ENCODE measurements at places on chromosomes 7 and 10. TPM values are rescaled to one million over a fixed set of nuclear protein-coding genes. Genes with fewer than 3 reads are reported as not detected.

The HOXA2 gene
- total RNA-seq = 1.8 TPM

The CXCL12 gene
- total RNA-seq = 73.1 TPM

The SEMA3C gene
- total RNA-seq = 111 TPM

The NHLRC2 gene
- 47.8 TPM for total RNA-seq

The ANKRD61 gene
- not detected for total RNA-seq

The RNF148 gene
- total RNA-seq = 3.5 TPM

The SPDYE17 gene
- total RNA-seq = not detected

The ACHE gene
- total RNA-seq = 4.0 TPM

The CREB5 gene
- total RNA-seq = 10.6 TPM

The NODAL gene
- not detected for total RNA-seq

The PCLO gene
- total RNA-seq = 17.7 TPM

The CACNA2D1 gene
- 20.2 TPM for total RNA-seq

GRCh38 chr7:51134013-51134441, 182.6 kb downstream of the COBL start:
- DNase-seq = no peak

- no peak for DNase-seq
Measured at GRCh38 chr10:45136256-45136655, 135.5 kb downstream of the ZNF22 start.

GRCh38 chr7:24830440-24831050, 73.3 kb upstream of the GSDME start:
- no peak for DNase-seq

DNA sequence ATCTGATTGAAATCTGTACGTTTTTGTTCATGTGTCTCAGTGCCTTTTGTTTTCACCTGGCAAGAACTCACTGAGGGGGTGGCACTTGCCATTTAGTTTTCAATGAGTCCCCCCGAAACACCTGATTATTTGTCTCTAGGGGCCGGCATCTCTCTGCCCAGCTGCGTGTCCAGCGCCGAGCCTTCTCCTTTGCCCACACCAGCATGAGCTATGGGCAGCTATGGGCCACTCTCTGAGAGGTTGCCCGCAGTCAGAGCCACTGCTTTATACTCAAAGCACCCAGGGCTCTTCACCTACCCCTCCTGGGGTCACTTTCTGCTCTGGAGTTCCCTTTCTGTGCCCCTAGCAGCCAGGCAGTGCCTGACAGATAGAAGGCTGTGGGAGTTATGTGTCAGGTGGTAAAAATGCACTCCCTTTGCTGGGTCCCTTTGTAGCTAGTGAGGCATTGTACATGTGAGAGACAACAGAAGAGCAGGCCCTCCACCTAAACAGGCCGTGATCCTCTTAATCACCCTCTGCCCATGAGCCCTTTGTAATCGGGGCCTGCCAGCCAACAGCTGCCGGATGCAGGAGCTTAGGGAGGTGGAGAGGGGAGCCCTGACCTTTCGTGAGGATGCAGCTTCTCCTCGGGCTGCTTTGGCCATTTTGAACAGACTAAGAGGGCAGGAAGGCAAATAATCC, 133.1 kb upstream of the NPS start:
- DNase-seq = no peak

- no peak for DNase-seq
Measured at GRCh38 chr7:16986755-16987154, 105.0 kb upstream of the AGR3 start.

- peak; percentile 99 for DNase-seq
Measured at GRCh38 chr10:104121485-104122224, at the start of gene SFR1. Gene SFR1, plus strand, starts transcription at chr10:104122171. Its CDS starts 13 bp downstream, at chr10:104122184.

GRCh38 chr10:86598151-86598550, 56.2 kb upstream of the OPN4 start:
- peak; percentile 8 for DNase-seq

GRCh38 chr7:104275900-104276299, 52.5 kb upstream of the LHFPL3 start:
- DNase-seq = no peak

DNA sequence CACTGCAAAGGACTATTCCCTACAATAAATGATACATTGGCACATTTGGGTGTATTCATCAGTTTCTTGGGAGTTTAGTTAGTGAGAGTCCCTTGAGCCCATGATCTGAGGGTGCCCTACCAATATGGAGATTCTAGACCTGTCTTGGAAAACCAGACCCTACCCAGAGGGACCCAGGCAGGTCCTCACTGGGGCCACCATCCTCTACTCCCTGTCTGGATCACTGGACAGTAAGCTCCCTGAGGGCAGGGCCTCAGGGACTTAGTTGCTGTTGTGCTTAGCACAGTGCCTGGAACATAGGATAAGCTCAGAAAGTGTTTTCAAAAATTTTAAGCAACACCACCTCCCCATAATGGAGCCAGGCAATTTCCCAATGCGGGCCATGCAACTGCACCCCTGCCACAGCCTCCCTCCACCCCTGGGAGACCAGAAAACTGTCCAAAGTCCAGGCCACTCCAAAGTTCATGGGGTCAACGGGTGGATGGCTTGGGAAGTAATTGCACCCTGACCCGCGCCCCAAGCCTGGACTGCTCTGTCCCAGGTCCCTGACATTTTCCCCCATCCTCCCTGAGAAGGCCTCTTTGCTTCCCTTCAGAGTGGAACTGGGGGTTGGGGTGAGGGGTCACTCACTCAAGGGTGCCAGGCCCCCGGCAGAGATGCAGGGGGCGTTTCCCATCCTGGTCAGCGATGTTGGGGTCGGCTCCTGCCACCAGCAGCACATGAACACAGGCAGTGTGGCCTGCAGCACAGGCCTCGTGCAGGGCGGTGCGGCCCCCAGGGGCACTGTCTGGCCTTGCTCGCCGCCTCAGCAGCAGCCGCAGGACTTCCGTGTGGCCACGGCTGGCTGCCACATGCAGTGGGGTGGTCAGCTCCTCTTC, 1.0 kb downstream of the ASB10 start:
- no peak for DNase-seq

DNA sequence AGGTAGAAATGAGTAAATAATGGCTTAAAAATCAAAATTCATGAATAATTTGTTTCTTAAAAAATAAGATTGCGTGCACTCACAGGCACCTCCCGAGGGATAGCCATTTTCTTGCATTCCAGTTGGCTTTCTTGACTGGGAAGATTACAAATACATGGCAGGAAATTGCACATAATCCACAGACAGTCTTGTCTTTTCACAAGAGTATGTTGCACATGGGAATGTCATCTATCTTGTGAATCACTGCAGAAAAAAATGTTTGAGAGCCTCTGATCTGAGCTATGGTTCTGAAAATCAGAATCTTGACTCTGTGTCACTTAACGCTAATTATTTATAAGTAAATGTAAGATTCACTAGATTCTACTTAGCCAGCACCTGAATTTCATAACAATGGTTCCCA, 74.1 kb upstream of the PRKG1 start:
- DNase-seq = no peak

DNA sequence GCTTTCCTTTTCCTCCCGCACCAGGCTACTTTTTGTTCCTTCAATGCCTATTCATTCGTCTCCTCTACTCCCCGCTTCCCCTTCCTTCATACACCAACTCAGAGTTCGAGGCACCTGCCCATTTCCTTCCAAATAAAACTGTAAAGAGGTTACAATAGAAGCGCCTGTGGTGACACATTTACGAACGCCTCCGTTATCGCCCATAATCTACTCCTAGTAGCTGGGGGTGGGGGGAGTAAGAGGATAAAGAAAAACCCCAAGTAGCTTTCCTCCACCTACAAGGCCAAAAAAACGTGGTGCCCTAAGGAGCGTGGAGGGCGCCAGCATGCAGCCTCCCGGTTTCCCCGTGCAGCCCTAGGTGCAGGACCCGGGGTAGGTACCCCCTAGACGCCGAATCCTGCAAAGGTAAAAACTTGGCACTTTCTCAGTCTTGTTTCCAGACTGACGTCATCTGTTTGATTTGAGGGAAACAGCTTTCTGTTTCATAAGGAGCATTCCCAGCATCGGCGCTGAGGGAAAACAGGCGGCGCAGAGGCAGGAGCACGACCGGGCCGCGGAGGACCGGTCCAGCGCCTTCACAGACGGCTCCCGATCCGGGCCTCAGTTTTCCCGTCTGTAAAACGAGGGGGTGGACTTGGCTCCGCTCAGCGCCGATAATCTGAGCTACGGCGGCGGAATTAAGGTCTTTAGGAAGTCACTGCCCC, 922 bp downstream of the PPA1 start:
- DNase-seq = no peak

GRCh38 chr10:133370030-133370786, 2.9 kb downstream of the ECHS1 start:
- DNase-seq = no peak

DNA sequence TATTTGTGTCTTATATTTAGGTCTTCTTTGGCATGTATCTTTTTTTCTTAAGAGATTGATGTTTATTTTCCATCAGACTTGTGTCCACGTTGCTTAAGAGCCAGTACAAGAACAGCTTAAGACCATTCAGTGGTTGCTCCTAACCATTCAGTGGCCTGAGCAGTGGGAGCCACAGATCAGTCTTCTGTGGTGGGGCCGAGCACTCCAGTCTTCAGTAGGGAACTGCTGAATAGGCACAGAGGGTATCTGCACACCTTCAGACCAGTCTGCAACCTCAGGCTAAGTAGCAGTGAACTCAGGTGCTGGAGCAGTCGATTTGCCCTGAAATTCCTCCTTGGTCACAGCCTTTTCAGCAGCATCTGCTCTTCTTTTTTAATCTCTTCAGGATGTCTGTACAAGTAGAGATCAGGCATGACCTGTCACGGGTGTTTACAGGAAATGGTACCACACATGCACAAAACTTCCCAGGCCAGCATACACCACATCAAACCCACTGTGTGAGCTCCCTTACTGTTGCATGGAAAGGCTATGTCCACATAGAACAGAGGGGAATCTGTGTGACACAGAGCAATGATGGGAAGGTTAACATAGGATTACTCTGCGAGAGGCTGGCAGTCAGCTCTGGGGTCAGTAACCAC, 51.5 kb downstream of the FAM107B start:
- no peak for DNase-seq

DNA sequence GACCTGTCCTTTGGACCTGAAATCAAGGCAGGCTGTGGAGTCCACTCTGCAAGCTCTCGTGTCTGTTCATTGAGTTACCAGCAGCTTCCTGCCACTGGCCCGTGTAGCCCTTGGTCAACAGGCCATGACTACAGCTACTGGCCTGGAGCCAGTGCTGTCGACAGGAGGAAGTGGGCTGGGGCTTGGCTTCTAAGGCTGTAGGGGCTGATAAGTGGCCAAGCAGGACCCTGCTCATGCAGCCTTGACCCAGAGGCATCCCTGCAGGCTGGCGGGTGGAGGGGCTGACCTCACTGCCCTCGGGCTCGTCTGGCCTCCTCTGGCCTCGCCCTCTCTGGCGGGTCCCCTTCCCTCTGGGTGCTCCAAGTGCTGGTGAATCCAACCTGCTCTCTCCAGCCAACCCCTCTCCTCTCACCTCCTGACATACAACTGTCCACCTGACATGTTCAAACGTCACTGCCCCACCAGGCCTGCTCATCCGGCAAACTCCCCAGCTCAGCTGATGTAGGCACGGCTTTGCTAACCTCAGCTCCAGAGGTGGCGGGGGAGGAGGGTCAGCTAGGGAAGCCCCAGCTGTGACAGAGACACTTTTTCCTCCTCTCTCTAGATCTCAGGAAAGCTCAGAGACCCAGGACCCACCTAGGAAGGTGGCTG, 188.6 kb upstream of the LYZL2 start:
- no peak for DNase-seq

- DNase-seq = no peak
Measured at GRCh38 chr10:26448706-26449435, 10.7 kb downstream of the APBB1IP start.

- peak; percentile 70 for DNase-seq
Measured at GRCh38 chr10:124588736-124589490, 127.3 kb downstream of the LHPP start.

- DNase-seq = no peak
Measured at GRCh38 chr10:37549054-37549453, 308.4 kb downstream of the ZNF248 start.

GRCh38 chr7:34457329-34457728, 200.7 kb upstream of the NPSR1 start:
- no peak for DNase-seq

- DNase-seq = no peak
Measured at GRCh38 chr10:137606-138005, 2.4 kb downstream of the ZMYND11 start.

GRCh38 chr10:35420044-35420443, 83.7 kb downstream of the CCNY start:
- no peak for DNase-seq

DNA sequence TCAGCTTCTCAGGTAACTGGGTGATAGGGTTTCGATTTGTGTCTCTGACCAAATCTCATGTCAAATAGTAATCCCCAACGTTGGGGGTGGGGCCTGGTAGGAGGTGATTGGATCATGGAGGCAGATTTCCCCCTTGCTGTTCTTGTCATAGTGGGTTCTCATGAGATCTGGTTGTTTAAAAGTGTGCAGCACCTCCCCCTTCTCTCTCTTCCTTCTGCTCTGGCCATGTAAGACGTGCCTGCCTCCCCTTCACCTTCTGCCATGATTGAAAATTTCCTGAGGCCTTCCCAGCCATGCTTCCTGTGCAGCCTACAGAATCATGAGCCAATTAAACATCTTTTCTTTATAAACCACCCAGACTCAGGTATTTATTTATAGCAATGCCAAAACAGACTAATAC, 21.9 kb upstream of the SMURF1 start:
- DNase-seq = no peak

DNA sequence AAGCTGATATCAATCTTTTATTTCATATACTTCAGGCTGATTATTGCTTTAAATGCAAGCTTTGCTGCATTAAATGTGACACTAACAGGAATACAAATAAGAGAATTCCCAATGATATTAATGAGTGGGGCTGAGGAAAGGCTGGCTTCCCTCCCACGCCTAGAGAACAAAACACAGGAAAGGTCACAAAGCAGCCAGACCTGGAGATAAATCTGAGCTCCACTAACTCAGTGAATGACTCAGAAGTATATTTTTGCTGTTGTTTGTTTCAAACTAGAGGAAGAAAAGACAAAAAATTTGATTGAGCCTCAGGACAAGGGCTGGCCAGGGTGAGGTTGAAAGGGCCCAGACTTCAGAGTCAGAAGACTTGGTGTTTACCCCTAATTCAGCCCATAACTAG, 88.1 kb downstream of the XPNPEP1 start:
- no peak for DNase-seq

GRCh38 chr7:17497549-17498167, 199.2 kb downstream of the AHR start:
- DNase-seq = no peak

Data from ureter (tissue), 1 donor.